ENCODE measurements at places on chromosomes 1 and 21.

GRCh38 chr1:41914516-41914915 lies 4.2 kb downstream of the HIVEP3 start:
- DNase-seq, result no peak

GRCh38 chr1:179229214-179230140 lies at the start of gene ABL2:
TSS of gene ABL2 (minus strand) at chr1:179229677. CDS start at chr1:179229397, 280 bp downstream.
- peak; percentile 52 for DNase-seq

GRCh38 chr1:59917026-59917784 lies 9.4 kb downstream of the CYP2J2 start:
- DNase-seq, result no peak

- DNase-seq, result no peak
These were observed 37.4 kb upstream of the CASZ1 start for GRCh38 chr1:10833630-10834557.

DNA sequence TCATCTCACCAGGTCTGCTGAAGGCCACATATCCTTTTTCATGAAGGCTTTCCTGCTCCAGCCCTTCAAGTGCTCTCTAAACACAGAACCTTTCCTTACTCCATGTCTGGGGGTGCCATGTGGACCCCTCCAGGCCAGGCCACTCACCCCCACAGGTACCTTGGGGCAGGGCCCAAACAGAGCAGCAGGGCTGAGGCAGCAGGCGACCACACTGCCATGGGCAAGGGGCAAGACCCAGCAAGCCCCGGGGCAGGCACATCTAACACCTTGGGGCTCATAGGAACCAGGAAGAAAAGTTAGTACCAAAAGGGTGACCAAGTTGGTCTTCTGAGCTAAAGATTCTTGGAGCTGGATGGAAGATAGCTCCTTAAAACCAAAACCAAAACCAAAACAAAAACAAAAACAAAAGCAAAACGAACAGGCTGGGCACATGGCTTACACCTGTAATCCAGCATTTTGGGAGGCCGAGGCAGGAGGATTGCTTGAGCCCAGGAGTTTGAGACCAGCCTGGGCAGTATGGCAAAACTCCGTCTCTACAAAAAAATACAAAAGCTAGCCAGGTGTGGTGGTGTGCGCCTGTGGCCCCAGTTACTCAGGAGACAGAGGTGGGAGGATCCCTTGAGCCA lies 63.7 kb downstream of the MRPL37 start:
- no peak for DNase-seq

DNA sequence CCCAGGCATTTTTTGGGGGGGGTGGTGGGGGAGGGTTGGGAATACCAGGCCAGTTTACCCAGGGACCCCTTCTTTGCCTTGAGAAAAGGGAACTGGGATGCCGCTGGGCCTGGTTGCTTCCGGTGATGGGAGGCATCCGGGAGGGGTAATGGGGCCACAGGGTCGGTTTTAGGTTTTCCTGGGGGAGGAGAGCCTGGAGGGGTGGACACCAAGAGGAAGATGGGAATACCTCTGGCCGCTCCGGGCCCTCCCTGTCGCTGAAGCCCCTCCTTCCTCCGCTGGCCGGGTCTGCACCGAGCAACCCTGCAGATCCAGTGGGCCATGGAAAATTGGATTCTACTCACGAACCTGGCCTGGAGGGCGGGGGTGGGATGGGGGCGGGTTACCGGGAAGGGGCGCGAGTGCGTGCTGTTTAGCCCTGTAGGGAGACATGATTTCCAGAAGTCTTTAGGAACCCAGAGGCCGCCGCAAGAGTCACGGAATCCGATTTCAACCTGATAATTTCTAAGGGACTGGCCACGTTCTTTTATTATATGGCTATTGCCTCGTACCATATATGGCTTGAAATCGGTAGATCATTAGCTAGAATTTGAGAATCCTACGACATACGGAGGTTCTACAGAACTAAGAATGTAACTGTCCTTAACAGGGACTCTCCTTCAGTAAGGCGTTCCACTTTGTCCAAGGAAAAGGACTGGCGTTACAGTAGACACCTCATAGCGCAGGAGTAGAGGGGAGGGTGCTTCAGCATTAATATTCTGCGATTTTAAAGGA lies 749 bp downstream of the AKIRIN1 start:
- no peak for DNase-seq

- DNase-seq, result no peak
These were observed 14.3 kb downstream of the SDHB start for GRCh38 chr1:17039522-17039921.

GRCh38 chr1:41999884-42000283 lies 81.2 kb upstream of the HIVEP3 start:
- no peak for DNase-seq

DNA sequence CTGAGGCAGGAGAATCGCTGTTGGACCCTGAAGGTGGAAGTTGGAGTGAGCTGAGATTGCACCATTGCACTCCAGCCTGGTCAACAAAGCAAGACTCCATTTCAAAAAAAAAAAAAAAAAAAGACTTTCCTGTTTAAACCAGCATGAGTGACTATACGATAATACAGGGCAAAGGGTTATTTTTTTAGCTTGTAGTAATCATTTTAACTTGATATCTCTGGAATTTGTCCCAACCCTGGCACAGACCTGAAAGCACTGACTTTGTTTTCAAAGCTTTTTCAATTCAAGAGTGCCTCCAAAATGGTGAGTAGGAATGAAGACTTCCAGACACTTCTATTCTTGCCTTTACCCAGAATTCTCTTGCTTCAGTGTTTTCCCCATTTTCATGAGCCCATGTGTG lies 4.4 kb upstream of the TMCO2 start:
- DNase-seq, result no peak

- DNase-seq, result no peak
These were observed 13.0 kb downstream of the RIMS3 start for GRCh38 chr1:40652468-40652867.

DNA sequence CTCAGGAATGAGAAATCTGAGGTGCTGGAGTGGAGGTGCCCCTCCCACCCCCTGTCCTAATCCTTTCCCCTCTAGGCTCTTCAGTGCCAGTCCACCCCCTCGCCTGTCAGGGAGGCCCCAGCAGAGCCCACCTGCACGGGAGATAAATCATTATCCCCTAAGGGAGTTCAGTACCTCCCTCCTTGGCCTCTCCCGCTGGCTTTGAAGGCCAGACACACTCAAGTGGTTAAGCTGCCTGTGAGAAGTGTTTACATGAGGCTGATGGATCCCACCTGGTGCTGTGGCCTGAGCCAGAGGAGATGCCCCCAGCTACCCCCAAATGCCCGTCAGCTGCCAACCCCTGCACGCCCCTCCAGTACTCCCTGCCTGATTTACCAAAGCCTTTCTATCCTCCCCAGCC lies 3.7 kb downstream of the RSPO1 start:
- DNase-seq, result no peak

All from T-helper 2 cell (primary cell).